ENCODE measurements at places on chromosomes 11 and 22.

DNA sequence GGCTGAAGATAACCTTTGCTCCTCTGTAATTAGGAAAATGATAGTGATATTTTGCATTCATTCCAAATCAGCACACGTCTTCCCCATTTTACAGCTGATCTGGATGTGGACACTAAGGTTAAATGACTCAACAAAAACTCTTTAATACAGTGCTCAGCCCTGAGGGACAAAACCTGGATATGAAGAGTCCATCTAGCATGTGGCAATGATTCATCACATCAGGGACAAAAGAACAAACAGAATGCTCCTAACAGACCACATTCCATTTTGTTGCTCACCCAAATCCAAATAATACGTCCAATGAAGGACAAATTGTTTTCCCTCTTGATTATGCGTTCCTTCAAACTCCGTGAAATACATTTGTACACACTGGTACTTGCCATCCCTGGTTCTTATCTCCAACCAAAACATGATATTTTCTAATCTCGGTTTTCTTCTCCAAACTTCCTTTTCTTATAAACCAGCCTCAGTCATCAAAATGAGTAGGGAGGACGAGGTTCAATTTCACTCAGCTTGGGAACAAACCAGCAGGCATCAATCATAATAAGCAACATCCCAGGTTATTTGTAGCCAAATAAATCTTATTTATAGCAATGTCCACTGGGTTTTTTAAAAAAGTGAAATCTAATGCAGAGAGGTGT, 53.7 kb upstream of the MTMR2 start:
- DNase-seq: peak; percentile 70

- no peak for DNase-seq
Measured at GRCh38 chr11:117752721-117753237, 44.2 kb downstream of the DSCAML1 start.

DNA sequence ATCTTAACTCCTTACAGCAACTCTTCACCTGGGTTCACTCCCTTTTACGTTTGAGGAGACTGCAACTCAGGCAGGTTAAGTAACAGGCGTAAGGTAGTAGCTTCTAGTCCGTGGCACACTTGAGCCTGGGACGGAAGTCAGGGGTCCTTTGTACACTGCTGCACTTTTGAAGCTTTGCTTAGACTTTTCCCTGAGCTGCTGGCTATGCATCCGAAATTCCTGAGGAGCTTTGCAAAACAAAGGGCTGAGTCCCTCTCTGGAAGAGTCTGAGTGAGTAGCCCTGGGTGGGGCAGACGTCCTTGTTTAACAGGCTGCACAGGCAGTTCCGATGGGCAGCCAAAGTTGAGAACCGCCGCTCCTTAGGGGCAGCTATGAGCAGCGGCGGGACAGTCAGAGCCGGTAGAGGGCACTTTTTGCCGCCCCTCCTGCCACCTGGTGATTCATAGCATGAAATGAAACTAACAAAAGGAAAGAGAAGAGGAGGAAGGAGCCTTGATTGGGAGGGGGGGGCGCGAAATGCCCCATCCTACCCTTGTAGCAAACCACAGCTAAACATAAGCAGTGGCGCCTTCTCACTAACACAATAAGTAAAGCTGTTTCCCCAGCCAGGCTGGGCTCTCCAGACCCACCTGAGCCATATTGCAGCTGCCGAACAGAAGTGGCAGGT, 1.4 kb downstream of the TMEM109 start:
- peak; percentile 56 for DNase-seq

- DNase-seq: no peak
Measured at GRCh38 chr11:7534042-7534378, 20.2 kb downstream of the PPFIBP2 start.

DNA sequence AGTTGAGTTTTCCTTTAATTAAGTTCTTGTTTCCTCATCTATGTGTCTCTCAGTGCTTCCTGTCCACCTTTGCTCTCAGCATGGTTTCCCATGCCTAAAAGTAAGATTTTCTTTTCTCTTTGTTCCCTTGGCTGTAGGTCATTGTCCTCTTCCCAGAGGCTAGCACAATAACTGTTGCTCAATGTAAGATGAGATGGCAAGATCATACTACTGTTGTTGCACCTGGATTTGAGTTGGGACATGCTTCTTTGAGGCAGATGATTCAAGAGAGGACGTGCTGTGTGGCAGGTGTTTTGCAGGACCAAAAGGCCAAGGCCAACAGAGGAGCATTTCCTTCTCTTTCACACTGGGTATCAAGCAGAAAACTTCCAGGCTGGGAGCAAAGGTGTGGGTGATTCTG, 11.3 kb upstream of the NELL1 start:
- DNase-seq: no peak

DNA sequence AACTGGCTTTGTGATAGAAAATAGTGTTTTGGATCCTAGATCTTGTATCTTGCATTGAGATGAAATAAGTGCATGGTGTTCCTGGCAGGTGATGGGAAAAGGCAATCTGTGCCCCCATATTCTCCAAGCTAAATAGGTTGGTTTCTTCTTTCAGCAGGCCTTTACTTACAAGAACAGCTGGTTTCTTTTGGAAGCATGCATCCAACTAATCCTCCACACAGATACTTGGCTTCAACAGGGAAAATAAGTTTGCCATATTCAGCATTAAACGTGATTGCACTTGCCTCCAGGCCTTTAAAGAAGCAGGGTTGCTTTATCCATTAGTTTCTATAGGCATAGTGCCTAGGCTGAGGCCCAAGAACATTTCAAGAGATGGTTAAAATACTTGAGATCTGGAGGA, 59.9 kb downstream of the APIP start:
- no peak for DNase-seq

GRCh38 chr22:22692707-22693530, 48.5 kb downstream of the GGTLC2 start:
- DNase-seq: peak; percentile 68

DNA sequence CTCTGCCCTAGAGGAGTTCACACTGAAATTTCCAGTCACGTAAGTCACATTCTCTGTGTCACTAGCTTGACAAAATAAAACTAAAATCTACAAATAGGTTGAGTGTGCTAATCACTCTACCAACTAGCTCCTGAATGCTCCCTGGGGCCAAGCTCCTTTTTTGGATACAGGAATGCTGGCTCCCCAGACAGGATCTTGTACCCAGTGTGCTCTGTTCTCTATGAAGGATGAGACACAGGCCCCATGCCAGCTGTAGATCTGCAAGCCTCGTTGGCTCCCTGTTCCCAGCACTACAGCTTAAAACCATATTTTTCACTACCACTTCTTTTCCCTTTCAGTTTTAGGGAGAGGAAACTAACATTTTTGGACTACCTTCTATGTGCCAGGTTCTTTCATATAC, 3.7 kb upstream of the IPO7 start:
- no peak for DNase-seq

GRCh38 chr11:121321614-121322243, 29.2 kb downstream of the SC5D start:
- peak; percentile 20 for DNase-seq

DNA sequence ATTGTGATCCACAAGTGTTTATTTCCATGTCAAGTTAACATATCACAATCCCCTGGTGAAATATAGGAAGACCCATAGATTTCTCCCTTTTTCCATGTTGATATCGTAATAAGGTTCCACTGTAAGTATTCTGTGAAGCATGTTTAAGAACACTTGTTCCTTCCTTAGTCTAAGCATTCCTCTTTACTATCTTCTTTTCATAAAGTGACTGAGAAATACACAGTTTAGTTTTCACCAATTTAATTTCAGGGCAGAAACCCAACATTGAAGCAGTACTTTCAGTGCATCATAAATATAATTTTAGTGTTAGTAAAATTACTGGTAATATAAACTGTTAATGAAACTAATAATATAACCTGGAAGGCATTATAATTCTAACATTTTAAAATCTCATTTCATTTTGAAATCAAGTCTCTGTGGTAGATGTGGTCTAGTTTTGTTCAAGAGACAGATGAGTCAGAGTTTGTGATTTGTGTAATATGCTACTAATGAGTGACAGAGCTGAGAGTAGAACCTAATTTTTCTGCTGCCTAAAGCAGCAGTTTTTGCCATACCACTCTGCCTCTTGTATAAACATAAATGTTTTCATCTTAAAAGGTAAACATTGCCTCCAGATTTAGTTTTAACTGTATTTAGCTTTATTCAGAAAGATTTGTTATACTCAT, 79.4 kb downstream of the ATM start:
- peak; percentile 52 for DNase-seq

GRCh38 chr11:112797648-112798293, 163.4 kb upstream of the NCAM1 start:
- DNase-seq: peak; percentile 6

All from HCEC 1CT (cell line).